Right ventricle myocardium superior (tissue), 1 donor: ENCODE measurements at places on chromosomes 1 and 21. TPM values are rescaled to one million over a fixed set of nuclear protein-coding genes. Genes with fewer than 3 reads are reported as not detected.

Gene FCRL2
- not detected for total RNA-seq

Gene PPP1R15B
- total RNA-seq, result 19.7 TPM

Gene ABCA4
- 0.08 TPM for total RNA-seq

Gene FOXE3
- total RNA-seq, result not detected

Gene ADCY10
- total RNA-seq, result 0.05 TPM

Gene PTGS2
- total RNA-seq, result 1.0 TPM

Gene WNT3A
- not detected for total RNA-seq
